Stimulated activated CD4-positive, alpha-beta T cell treated with anti-CD3 and anti-CD28 coated beads, Interleukin-15, amount 100 ng/mL, for 1 hour (primary cell): ENCODE measurements at places on chromosomes 16 and 17.

DNA sequence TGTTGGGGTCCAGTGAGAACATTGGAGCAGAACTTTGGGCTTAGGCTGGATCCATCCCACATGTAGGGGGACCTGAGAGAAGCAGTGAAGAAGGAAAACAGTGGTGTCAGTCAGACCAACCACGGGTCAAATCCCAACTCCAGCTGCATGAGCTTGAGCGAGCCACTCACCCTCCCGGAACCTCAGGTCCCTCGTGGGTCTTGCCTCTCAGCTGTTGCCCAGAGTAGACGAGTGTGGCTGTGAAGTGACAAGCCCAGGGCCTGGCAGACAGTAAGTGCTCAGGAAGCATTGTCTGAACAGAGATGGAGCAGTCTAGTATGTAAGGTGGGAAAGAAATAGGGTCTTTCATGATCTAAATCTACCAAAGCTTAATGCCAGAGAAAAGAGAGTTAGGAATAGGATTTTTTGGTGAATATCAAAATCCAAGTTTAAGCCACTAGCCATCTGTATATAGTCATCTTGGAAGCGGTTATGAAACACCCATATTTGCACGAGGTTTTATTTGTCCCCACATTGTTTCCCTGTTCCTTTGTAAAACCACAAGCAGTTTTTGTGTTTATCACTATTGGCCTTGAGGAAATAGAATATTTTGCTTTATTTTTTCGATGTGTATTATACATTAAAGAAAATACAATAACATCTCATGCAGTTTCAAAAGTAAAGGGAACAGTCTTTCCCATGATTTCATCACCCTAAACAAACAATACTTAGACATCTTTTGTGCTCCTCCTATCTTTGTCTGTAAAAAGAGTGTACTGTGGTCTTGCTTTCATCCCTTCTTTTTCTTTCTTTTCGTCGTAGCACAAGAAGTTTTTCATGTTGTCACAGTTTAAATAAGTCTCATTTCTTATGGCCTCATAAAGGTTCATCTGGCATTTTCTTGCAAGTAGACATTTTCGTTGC is 112.0 kb downstream of the CLEC16A start:
- DNase-seq, result no peak

DNA sequence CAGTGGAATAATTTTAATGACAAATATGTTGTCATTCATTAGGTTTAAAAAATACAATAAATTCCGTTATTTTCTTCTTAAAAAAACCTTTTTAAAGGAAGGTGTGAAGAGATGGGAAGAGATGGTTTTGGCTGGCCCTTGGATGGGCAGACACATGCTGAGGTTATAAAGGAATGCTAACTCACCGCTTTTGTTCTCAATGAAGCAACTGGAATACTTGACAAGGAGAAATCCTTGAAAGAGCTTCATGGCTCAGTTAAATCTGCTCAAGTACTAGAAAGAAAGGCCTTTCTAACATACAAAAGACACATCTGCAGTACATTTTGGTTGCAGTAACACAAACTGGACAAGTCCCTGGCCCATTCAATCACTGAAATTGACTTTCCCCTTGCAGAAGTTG is 158.3 kb upstream of the KCNJ16 start:
- no peak for DNase-seq

DNA sequence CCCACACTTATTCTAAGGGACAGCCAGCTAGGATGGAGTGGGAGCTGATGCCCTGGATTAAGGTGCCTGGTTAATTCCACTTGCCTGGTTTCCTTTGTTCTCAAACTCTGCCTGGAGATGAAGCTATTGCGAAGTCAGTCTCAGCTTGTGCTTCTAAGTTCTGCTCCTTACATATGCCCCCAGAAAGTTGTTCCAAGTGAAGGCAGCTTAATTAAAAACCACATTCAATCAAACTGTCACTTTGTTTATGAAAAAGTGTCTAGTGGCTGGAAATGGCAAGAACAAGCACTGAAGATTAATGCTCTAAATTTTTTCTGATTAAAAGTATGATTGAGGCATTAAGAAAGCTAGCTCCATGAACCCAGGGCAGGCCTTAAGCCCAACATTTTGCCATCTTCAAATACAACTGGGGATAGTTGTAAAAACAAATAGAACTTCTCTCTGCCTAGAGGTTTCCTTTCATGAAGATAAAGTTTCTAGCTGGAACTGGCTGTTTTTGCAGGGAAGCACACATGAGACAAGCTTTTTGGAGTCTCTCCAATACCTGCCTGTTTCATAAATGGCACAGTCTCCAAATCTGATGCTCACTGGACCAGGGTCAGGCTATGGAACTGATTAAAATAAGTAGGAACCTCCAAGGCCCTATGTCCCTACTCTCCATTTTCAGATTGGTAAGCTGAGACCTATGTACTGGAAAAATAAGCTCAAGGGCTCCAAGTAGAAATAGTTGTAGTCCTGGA is 100.9 kb downstream of the GRIN2A start:
- no peak for DNase-seq

DNA sequence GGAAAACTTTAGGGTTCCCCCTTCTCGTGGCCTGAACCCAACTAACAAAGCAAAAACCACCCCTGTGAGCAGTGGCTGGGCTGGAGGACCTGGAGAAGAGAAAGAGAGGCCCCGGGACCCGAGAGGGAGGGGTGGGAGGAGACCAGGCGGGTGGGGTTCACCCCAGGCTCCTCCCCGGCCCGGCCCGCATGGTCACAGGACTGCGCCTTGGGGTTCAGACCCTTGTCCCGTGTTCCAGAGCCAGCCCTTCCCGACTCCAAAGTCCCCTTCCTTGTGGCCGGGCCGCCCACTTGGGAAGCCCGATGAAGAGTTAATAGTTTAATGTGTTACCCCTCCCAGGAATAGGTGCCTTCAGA is 852 bp downstream of the MARVELD3 start:
- DNase-seq, result no peak

DNA sequence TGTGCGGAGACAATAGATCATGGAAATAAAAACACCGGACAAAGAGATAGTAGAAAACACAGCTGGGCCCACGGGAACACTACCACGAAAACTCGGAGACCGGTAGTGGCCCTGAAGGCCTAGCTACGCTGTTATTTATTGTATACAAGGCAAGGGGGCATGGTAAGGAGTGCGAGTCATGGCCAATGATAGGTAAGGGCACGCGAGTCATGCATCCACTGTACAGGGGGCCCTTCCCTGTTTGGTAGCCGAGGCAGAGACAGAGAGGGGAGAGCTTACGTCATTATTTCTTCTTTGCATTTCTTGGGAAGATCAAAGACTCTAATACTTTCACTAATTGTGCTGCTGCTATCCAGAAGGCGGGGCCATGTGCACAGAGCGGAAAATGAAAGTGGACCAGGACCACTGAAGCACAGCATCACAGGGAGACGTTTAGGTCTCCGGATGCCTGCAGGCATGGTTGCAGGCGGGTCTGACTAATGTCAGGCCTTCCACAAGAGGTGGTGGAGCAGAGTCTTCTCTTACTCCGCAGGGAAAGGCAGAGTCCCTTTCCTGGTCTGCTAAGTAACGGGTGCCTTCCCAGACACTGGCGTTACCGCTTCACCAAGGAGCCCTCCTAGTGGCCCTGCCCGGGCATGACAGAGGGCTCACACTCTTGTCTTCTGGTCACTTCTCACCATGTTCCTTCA is 74.4 kb upstream of the ARL4D start:
- no peak for DNase-seq

- no peak for DNase-seq
Measured at GRCh38 chr17:20228860-20229259, 219.7 kb downstream of the SPECC1 start.

DNA sequence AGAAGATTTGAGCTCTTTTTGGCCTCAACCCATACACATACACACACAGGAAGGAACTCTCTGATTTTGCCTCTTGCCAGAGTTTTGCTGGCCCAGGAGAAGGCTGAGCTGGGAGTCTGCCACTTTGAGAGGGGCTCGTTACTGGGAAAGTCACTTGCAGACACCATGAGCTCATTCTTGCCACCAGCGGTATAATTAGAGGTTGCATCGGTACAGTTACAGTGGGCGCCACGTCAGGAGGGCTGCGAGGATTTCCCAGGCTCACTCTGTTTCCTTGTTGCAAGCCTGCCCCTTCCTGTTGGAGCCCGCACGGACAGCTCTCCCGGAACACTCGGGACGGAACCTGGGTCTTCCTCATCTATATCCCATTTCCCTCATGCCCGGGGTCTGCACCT is 3.1 kb upstream of the SDK2 start:
- DNase-seq, result no peak

- DNase-seq, result no peak
Measured at GRCh38 chr17:44903012-44903685, 3.9 kb upstream of the EFTUD2 start.

DNA sequence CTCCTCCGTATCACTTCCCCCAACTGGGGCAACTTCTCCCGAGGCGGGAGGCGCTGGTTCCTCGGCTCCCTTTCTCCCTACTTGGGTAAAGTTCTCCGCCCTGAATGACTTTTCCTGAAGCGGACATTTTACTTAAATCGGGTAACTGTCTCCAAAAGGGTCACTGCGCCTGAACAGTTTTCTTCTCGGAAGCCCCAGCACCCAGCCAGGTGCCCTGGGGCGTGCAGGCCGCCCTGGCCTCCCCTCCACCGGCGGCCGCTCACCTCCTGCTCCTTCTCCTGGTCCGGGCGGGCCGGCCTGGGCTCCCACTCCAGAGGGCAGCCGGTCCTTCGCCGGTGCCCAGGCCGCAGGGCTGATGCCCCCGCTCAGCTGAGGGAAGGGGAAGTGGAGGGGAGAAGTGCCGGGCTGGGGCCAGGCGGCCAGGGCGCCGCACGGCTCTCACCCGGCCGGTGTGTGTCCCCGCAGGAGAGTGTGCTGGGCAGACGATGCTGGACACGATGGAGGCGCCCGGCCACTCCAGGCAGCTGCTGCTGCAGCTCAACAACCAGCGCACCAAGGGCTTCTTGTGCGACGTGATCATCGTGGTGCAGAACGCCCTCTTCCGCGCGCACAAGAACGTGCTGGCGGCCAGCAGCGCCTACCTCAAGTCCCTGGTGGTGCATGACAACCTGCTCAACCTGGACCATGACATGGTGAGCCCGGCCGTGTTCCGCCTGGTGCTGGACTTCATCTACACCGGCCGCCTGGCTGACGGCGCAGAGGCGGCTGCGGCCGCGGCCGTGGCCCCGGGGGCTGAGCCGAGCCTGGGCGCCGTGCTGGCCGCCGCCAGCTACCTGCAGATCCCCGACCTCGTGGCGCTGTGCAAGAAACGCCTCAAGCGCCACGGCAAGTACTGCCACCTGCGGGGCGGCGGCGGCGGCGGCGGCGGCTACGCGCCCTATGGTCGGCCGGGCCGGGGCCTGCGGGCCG is 1.6 kb downstream of the HIC1 start:
- DNase-seq, result peak; percentile 32

GRCh38 chr17:17820463-17821158 is 16.2 kb downstream of the SREBF1 start:
- DNase-seq, result no peak

- DNase-seq, result no peak
Measured at GRCh38 chr16:18945233-18945632, 19.0 kb upstream of the SMG1 start.

DNA sequence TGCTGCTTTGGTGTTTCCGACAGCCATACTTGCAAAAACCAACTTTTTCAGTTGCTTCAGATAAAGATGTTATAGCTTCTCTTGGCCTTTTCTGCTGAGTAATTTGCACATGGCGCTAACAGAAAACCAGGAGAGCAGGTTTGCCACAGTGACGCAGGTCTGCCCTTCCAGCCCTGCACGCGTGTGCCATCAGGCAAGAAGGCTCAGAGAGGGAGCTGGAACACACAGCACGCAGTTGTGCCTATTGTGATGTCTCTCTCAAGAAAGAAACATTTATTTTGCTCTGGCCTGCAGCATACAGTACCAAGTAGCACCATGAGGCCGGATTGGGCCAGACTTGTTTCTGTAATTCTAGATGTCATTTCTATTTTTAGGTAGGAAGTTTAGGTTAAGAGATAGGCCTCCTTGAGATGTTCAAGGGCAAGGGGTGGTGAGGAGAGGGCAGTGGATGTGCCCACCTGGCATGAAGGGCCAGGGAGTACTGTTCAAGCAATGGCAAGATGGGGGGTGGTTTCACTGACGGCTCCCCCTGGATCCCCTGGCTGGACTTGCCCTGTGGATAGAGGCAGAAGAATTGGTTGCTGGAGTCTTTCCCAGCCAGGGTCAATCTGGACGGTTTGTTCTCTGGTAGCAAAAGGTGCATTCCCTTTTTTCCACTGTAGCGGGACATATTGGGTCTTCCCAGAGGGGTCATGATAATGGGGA is 1.9 kb downstream of the CBX2 start:
- DNase-seq, result no peak

DNA sequence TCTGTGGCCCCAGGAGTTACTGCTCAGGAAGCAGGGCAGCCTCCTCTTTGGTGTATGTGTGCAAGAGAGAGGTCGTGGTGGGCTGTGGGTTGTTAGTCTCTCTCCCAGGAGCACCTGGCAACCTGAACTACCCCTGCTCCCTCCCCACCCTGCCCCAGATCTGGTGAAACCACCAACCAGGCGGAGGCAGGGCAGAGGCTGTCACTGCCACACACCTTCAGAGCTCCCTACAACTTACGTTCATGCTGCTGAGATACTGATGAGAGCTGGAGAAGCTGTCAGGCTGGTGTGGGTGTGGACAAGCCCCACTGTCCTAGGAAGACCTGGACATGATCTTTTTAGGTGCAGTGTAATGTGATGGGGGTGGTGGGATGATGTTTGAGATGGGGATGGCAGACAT is 24.3 kb downstream of the GOSR2 start:
- DNase-seq, result no peak

- DNase-seq, result no peak
Measured at GRCh38 chr17:18261146-18261515, 669 bp downstream of the MIEF2 start.

DNA sequence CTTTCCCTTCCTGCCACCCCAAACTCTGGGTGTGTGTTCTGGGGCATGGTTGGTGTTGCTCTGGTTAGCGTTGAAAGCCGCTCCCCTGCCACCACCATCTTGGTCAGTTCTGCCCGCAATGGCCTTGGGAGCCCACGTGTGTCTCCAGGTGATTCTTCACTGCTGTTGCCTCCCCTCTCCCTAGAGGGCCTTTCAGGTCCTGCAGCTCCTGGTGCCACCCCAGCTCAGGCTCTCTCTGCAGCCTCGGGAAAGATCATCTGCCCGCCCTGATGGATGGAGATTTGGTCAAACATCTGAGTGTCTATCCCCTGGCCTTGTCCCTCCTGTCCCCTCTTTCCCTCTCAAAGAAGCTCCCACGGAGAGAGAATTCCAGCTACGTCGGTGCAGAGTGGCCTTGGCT is 241.3 kb downstream of the RBFOX3 start:
- no peak for DNase-seq
